ENCODE measurements at places on chromosomes 7 and 10.

DNA sequence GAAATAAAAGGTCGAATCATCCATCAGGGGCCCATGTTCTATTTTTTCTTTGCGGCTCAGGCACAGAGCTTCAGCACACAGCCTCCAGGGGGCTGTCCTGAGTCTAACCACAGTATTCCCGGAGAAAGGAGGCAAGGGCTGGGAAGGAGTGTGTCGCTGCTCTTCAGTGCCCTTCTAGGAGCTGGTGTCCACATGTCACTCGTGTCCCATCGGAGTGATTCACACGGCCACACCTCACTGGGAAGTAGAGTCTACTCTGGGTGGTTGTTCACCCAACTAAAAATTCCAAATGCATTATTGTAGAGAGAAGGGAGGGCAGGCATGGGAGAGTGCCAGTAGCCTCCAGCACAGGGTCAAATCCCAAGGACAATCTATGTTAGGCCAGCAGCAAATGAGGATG, 114.8 kb upstream of the LANCL2 start:
- no peak for DNase-seq

- DNase-seq = no peak
These were observed 36.7 kb downstream of the CSGALNACT2 start for GRCh38 chr10:43174969-43175368.

- no peak for DNase-seq
These were observed 35.8 kb upstream of the GPR37 start for GRCh38 chr7:124801330-124801895.

DNA sequence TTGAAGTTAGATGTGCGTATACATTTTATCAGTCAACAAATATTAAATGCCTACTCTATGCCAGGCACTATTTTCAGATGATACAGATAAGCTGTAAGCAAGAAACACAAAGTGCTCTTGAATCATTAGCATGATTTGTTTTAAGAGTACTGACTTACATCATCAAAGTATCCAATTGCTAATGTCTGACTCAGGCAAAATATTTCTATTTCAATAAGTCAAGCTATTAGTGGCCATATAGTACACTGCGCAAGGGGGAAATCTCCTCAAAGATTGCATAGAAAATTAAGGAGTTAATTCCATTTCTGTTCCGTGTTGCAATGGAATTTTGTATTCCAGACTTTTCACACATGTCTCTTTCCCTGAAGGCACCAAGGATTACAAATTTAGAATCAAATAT, 46.1 kb upstream of the DNAJC1 start:
- DNase-seq = no peak

GRCh38 chr7:116089293-116089692, 58.7 kb upstream of the TFEC start:
- no peak for DNase-seq

DNA sequence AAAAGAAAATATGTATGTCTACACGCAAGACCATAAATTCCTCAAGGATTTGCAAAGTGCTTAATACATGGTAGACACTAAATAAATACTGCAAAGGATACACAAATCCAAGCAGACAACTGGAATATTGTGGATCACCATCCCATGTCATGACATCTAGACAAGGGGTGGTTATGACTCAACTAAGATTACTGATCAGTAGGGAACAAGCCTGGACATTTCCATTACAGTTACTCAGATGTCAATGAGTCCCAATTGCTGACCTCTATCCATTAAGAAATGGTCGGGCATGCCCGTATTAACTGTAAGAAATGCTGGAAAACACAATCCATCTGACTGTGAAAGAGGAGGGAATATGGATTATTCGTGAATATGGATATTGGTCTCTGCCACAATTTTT, 27.6 kb upstream of the RUFY2 start:
- no peak for DNase-seq

GRCh38 chr10:107025676-107026075, 138.8 kb downstream of the SORCS1 start:
- no peak for DNase-seq

DNA sequence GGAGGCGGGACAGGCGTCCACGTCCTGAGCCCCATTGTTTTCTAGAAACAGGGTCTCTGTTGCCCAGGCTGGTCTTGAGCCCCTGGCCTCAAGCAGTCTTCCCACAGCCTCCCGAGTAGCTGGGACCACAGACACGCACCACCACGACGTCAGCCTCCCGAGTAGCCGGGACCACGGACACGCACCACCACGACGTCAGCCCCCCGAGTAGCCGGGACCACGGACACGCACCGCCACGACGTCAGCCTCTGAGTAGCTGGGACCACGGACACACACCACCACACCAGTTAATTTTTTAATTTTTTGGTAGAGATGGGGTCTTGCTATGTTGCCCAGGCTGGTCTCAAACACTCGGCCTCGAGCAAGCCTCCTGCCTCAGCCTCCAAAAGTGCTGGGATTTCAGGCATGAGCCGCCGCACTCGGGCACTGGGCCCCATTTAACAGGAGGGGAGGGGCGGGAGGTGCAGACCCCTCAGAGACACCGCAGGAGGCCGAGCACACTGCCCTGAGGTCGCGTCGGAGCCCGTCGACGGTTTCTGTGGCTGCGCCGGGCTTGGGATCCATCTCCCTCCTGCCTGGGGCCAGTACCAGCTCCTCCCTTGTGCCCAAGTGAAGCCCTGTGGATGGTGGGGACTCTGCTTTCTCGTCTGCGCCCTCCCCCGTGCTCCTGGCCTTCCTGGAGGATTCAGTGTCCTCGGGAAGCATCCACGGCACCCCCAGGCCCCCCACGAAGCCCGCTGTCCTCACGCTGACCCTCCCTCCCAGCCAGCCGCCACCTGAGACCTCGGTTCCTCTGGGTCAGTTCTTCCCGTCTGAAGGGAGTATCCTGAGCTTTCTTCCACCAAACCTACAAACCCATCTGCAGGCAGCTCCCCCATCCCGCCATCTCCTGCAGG, 13.0 kb downstream of the FAM20C start:
- DNase-seq = no peak

- no peak for DNase-seq
These were observed 163.7 kb downstream of the SND1 start for GRCh38 chr7:127815631-127816145.

GRCh38 chr10:16612115-16612980, 90.7 kb upstream of the C1QL3 start:
- peak; percentile 9 for DNase-seq

DNA sequence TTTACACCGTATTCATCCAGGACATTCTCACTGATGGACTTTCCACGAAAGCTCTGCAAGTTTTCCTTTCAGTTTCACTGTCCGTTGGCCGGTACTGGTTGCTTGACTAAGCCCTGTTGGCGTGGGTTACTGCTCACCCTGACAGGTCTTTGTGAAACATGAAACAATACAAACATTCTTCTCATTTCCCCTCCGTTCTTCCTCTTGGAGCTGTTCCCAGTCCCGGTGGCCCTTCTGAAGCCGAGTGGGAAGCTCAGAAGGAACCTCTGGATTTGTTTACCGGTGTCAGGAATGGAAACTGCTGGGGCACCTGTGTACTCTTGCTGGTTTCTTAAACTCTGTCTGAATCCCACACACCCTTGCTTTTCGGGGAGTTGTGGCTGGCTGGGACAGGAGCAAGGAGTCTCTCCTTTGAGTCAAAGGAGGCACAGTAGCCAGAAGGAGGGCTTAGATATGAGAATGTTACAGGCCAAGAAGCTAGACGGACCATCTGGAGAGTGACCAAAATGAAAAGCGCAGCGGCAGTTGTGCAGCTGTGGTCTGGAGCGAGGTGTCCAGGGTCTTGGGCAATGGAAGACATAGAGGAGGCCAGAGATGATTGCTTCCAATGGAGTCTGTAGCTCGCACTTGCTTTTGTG, 45.7 kb downstream of the LYZL2 start:
- peak; percentile 46 for DNase-seq

- no peak for DNase-seq
These were observed 152.6 kb downstream of the POU6F2 start for GRCh38 chr7:39130274-39130673.

- DNase-seq = no peak
These were observed 3.2 kb downstream of the FIS1 start for GRCh38 chr7:101241443-101242349.

DNA sequence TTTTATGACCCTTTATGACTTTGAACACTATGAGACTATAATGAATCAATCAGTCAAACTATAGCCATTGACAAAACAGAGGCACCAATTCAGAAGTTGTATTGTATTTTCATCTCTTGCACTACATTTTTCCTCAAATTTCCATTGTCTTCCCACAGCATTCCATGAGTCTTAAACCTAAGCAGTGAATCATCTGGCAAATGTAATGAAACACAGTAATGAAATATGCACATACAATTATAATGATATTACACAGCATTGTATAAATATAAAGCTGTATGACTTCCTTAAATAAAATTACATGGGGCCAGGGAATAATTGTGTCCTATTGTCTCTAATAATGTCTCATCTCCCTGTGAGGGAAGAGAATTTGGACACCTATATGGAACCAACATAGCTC, 45.0 kb downstream of the VWDE start:
- DNase-seq = no peak

DNA sequence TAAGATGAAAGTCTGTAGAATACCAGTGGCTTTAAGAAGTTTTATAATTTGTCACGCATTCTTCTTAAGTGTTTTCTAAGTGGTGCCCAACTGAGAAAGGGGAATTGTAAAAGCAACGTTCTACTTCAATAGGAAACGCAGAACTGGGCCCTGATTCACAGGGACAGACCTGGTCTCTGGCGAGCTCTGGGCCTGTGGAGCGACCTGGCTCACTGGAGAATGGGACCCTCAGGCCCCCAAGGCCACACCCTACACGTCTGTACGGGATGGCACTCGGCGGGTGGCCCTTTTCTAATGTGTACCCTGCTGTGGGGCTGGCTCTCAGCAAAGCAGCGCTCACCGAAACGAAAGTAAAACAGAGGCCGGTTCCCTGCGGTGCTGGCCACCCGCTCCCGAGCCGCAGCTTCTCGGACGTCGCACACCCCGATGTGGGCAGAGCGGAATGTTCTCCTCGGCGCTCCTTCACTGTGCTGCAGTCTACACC, 205.0 kb downstream of the DIP2C start:
- DNase-seq = peak; percentile 75

DNA sequence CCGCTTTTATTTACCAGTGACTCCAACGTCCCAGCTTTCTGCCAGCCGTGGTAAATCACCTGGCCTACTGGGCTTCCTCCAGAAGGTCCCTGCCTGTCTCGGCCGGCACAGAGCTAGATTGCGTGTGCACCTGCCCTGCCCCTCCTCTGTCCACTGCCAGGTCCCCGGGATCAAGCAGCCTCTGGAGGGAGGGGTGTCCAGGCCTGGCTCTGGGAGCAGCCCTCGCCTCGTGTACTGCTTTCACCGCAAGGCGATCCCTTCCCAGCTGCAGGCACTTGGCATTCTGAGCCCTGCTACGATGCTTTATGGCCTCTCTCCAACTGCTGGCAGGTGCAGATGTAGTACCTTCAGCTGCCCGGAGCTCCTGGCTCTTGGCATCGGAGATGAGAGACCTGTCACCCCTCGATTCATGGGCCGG, 7.4 kb downstream of the SLC29A3 start:
- DNase-seq = no peak

- DNase-seq = no peak
These were observed 132.7 kb downstream of the CNOT4 start for GRCh38 chr7:135377171-135377570.

All from hepatic stellate cell (primary cell).